ENCODE measurements at places on chromosomes 7 and 10.

- no peak for DNase-seq
Measured at GRCh38 chr7:136664537-136664936, 203.9 kb upstream of the CHRM2 start.

- DNase-seq: no peak
Measured at GRCh38 chr7:153835103-153835502, 217.1 kb upstream of the DPP6 start.

- no peak for DNase-seq
Measured at GRCh38 chr7:94529516-94529915, 19.9 kb downstream of the CASD1 start.

GRCh38 chr10:35194906-35195305, 68.3 kb downstream of the CREM start:
- no peak for DNase-seq

Data from anterior cingulate cortex (tissue), 58 donors.